ENCODE measurements at places on chromosomes 1 and 21. TPM values are rescaled to one million over a fixed set of nuclear protein-coding genes. Genes with fewer than 3 reads are reported as not detected.

GRCh38 chr1:193476748-193477147 is 290.3 kb upstream of the B3GALT2 start:
- H3K36me3 ChIP-seq: no peaks in the 10 kb centered on the region
- no peak overlapping the region for H3K4me3 ChIP-seq
- no peak for DNase-seq
- H3K27ac ChIP-seq: no peak overlapping the region

GRCh38 chr1:239448911-239449310 is 62.5 kb downstream of the CHRM3 start:
- no peak for DNase-seq
- no peak overlapping the region for H3K4me3 ChIP-seq
- H3K36me3 ChIP-seq: no peaks in the 10 kb centered on the region
- H3K27ac ChIP-seq: peak overlapping the region; percentile 22
- H3K4me1 ChIP-seq: no peaks in the 10 kb centered on the region

DNA sequence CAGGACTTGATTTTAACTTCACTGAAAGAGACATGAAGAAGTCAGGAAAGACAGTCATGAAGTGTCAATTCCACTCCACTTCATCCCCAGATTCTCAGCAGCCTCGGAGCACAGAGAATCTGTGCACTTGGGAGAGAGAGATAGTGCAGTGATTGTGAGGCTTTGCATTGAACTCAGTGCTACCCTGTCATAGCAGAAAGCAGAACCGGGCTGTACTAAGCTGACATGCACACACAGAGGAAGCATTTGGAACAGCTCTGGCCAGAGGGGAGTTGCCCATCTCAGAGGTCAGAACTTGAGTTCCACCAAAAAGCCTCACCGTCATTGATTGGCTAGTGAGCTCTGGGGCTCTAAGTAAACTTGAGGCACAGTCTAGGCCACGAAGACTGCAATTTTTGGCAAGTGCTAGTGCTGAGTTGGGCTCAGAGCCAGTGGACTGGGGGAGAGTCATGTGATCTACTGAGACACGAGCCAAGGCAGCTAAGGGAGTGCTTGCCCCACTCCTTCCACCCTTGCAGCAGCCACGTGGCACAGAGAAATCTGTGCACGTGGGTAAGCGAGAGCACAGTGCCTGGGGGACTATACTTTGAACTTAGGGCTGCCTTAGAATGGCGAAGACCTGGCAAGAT is 810.2 kb upstream of the ADAMTS5 start:
- H3K4me1 ChIP-seq: peaks cover 11% of the 10 kb centered on the region
- H3K4me3 ChIP-seq: no peak overlapping the region
- H3K27ac ChIP-seq: no peak overlapping the region
- H3K27me3 ChIP-seq: no peaks in the 10 kb centered on the region
- DNase-seq: no peak

DNA sequence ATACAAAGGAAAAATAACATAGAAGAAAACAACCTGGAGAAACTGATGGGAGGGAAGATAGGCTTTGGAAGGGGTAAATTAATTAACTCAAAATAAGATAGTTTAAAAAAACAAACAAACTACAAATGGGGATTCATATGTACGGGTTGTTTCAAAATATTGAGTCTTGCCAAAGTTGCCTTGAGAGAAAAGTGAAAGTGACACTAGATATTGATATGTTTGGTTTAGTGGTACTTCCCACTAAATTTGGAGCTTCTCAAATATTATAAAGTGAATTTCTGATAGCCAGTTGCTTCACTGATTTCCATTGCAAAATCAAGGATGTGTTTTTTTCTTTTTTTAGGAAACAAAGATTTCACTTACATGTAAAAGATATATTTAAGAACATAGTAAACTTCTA is 149.5 kb upstream of the RUNX1 start:
- H3K27ac ChIP-seq: no peak overlapping the region
- H3K4me3 ChIP-seq: no peak overlapping the region
- DNase-seq: no peak
- no peaks in the 10 kb centered on the region for H3K27me3 ChIP-seq
- no peaks in the 10 kb centered on the region for H3K36me3 ChIP-seq
- H3K4me1 ChIP-seq: no peaks in the 10 kb centered on the region

DNA sequence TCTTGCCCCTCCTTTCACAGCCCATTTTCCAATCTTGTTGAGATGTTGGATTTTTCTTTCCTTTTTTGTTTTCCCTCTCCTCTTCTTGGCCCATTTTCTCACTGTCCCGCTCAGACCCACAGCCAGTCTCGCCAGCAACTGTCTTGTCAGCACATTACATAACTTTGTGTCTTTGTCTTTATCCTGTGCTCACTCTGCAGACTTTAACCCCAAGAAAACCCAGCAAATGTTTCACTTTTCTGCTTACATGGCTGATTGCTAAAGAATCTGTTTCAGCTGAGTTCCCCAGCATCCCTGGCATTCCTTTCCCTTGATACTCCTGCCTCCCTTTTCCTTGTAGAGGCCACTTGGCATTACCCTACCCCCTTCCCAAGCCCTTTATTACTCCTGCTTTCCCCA is 74.6 kb downstream of the ZNF648 start:
- H3K4me1 ChIP-seq: no peaks in the 10 kb centered on the region
- no peaks in the 10 kb centered on the region for H3K27me3 ChIP-seq
- DNase-seq: no peak

GRCh38 chr1:118949315-118949714 is 38.8 kb downstream of the TBX15 start:
- no peak overlapping the region for H3K27ac ChIP-seq
- H3K4me1 ChIP-seq: no peaks in the 10 kb centered on the region
- no peak overlapping the region for H3K4me3 ChIP-seq
- H3K27me3 ChIP-seq: no peaks in the 10 kb centered on the region
- no peak for DNase-seq

DNA sequence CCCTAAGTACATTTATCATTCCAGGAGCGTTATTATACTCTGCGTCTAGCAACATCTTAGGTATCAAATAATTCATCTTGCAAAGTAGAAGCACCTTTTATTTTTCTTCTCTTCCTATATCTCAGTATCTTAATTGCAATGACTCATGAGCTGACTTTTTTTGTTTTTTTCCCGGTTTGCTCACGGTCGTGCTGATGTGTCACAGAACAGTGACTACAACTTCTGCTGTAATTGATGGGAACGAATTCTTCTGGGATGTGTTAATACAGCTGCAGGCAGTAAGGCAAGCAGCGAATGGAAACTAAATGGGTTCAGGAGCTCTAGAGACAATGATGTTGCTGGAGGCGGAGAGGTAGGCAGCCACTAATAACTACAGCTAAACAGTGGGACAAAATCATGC is 89.8 kb upstream of the TMPRSS15 start:
- no peaks in the 10 kb centered on the region for H3K27me3 ChIP-seq
- DNase-seq: no peak
- no peaks in the 10 kb centered on the region for H3K36me3 ChIP-seq
- no peak overlapping the region for H3K4me3 ChIP-seq
- H3K27ac ChIP-seq: no peak overlapping the region

GRCh38 chr1:63124666-63125191 is 197.6 kb upstream of the FOXD3 start:
- H3K27me3 ChIP-seq: no peaks in the 10 kb centered on the region
- H3K4me1 ChIP-seq: no peaks in the 10 kb centered on the region
- H3K27ac ChIP-seq: no peak overlapping the region
- no peak for DNase-seq
- H3K4me3 ChIP-seq: no peak overlapping the region
- no peaks in the 10 kb centered on the region for H3K36me3 ChIP-seq

- peaks cover 5% of the 10 kb centered on the region for H3K36me3 ChIP-seq
- H3K27ac ChIP-seq: no peak overlapping the region
- no peaks in the 10 kb centered on the region for H3K27me3 ChIP-seq
- DNase-seq: no peak
- no peaks in the 10 kb centered on the region for H3K4me1 ChIP-seq
Observed at GRCh38 chr1:51417496-51418383, 87.4 kb upstream of the TTC39A start.

DNA sequence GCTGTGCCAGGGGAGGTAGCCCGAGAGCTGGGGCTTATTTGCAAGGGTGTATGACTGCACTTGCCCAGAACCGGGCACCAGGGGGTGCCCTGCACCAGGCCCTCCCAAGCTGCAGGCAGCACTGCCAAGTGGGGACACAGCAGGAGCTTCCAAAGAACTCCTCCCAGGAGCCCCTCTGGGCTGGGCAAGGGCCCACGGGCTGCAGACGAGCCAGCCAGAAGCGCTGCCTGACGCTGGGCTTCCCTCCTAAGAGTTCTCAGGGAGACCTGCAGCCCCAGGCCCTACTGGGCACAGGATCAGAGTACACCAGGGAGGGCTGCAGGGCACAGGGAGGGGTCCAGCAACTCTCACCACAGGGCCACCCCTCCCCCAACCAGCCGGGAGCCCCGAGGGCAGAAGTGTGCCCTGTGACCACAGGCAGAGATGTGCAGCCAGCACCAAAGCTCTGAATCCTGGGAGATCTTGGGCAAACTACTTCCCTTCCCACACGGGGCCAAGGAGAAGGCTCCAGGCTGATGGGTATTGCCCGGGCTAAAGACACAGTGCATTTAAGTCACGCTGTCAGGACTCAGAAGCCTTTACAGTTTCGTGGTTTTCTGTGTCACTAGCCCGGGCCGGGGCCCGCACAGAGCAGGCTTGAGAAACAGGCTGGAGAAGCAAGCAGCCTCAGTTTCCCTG is 63.4 kb downstream of the KCNAB2 start:
- no peak overlapping the region for H3K27ac ChIP-seq
- H3K36me3 ChIP-seq: no peaks in the 10 kb centered on the region
- no peaks in the 10 kb centered on the region for H3K4me1 ChIP-seq
- H3K27me3 ChIP-seq: no peaks in the 10 kb centered on the region
- no peak overlapping the region for H3K4me3 ChIP-seq

DNA sequence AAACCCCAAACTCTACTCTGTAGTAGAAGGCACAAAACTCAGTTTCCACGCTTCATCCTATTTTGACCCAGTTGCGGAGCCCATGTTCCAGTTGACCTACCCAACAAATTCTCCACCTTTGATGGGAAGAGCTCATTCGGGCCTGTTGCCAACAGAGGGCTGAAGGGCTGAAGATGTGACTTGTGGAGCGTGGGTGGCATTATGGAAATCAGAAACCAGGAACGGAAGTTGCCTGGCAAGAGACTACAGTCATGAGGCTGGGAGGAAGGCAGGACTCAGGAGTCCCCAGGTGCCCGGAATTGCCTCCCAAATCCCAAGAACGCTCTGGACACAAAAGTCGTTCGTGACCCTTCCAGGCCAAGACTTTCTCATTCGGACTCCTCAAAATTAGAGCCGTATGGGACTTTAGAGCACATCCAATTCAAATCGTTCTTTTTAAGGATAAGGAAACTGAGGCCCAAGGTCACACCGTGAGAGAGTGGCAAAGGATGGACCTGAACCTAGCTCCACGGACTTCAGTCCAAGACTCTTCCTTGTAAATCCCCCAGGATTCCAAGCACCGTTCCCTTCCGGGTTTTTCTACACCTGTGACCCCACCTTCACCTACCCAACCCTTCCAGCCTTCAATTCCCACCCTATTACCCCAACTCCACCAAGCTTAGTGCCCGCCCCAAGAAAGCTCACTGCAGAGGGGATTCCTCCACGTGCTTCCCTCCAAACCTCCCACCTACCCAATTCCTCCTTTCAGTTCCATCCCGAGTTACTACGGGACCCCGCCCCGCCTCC is 739 bp downstream of the SMG5 start:
- peaks cover 11% of the 10 kb centered on the region for H3K36me3 ChIP-seq
- no peaks in the 10 kb centered on the region for H3K27me3 ChIP-seq
- H3K4me3 ChIP-seq: peak overlapping the region; percentile 94

DNA sequence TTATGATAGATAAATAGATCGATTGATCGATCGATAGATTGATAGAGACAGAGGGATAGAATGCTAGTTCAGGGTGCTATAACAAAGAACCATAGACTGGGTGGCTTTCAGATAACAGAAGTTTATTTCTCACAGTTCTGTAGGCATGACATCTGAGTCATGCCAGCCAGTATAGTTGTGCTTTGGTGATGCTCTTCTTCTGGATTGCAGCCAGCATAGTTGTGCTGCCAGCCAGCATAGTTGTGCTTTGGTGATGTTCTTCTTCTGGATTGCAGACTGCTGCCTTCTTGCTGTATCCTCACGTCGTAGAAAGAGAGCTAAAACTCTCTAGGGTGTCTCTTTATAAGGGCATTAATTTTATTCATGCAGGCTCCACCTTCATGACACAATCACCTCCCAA is 860.8 kb downstream of the BRINP3 start:
- no peak overlapping the region for H3K27ac ChIP-seq
- no peak for DNase-seq
- H3K36me3 ChIP-seq: no peaks in the 10 kb centered on the region
- H3K4me1 ChIP-seq: no peaks in the 10 kb centered on the region
- no peaks in the 10 kb centered on the region for H3K27me3 ChIP-seq

- DNase-seq: no peak
- no peak overlapping the region for H3K4me3 ChIP-seq
- H3K36me3 ChIP-seq: no peaks in the 10 kb centered on the region
- no peaks in the 10 kb centered on the region for H3K27me3 ChIP-seq
- H3K4me1 ChIP-seq: peaks cover 14% of the 10 kb centered on the region
Observed at GRCh38 chr1:47393141-47393540, 22.9 kb upstream of the FOXE3 start.

- H3K27ac ChIP-seq: no peak overlapping the region
- peaks cover 34% of the 10 kb centered on the region for H3K27me3 ChIP-seq
- no peaks in the 10 kb centered on the region for H3K36me3 ChIP-seq
Observed at GRCh38 chr1:32871364-32872191, 866 bp upstream of the FNDC5 start.

- H3K27me3 ChIP-seq: no peaks in the 10 kb centered on the region
- no peak for DNase-seq
- H3K4me3 ChIP-seq: no peak overlapping the region
- H3K27ac ChIP-seq: no peak overlapping the region
- H3K4me1 ChIP-seq: no peaks in the 10 kb centered on the region
Observed at GRCh38 chr1:158809256-158809655, 21.9 kb upstream of the MNDA start.

DNA sequence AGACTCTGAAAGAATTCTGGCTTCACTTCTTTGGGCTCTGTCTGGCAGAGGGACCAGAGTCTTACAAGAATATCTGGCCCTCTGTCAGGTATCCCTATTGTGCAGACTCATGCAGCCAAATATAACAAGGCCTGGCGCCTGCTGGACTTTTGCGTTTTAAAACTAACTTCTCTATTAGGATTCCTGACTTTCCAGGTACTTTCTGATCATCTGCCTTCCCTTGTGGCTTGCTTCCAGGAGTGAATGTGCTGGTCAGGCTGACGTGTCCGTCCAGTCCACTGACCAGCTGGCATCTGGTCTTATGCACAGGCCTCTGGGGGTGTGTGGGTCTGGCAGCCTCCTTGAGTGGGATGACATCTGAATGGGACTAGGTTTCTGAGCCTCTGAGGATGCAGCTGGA is 8.6 kb upstream of the RAB29 start:
- no peak overlapping the region for H3K27ac ChIP-seq
- no peaks in the 10 kb centered on the region for H3K36me3 ChIP-seq
- no peaks in the 10 kb centered on the region for H3K27me3 ChIP-seq
- H3K4me1 ChIP-seq: no peaks in the 10 kb centered on the region
- H3K4me3 ChIP-seq: no peak overlapping the region

GRCh38 chr1:230832476-230832875 is 35.8 kb downstream of the C1orf198 start:
- H3K4me1 ChIP-seq: no peaks in the 10 kb centered on the region
- no peak overlapping the region for H3K4me3 ChIP-seq
- H3K27ac ChIP-seq: no peak overlapping the region
- H3K36me3 ChIP-seq: no peaks in the 10 kb centered on the region

CFHR2 gene
- total RNA-seq: not detected

FMO3 gene
- total RNA-seq: 1.7 TPM
